ENCODE measurements at places on chromosomes 2 and 18.

GRCh38 chr2:164073101-164074074 lies 337.6 kb upstream of the FIGN start:
- peak; percentile 32 for DNase-seq

GRCh38 chr18:36867056-36867455 lies 38.1 kb downstream of the KIAA1328 start:
- no peak for DNase-seq

- no peak for DNase-seq
These were observed 49.6 kb upstream of the IGFBP2 start for GRCh38 chr2:216583606-216584005.

DNA sequence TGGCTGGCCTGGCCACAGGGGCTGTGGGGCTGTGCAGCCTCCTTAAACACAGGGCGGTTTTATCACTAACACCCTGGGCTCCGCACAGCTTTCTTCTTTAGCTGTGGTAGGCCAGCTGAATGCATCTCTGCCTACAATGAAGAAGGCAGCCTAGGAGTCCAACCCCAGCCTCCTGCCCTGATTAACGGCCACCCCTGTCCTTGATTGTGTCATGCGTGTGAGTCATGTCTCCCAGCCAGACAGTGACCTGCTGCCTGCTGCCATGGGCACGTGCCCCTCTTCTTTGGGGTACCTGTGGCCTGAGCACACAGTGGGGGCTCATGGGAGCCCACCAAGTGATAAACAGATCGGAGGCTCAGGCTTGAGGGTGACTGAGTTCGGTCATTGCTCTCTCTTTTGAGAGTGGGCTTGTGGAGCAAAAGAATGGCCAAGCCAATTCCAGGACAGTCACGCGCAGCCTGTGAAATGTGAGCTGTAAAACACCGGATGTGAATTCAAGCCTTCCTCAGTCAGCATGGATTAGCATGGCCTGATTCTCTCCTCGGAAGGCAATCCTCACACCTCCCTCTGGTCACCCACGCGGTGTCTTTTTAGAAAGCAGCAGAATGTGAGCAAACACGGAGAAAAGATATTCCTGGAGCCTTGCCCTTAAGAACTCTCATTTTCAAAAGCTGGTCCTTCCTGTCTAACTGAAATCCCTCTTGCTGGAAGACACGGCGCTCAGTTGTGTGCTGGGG lies 144.1 kb downstream of the CELF4 start:
- no peak for DNase-seq

- DNase-seq, result no peak
These were observed 43.7 kb downstream of the MEX3C start for GRCh38 chr18:51153659-51154371.
